ENCODE measurements at places on chromosomes 16 and 17. TPM values are rescaled to one million over a fixed set of nuclear protein-coding genes. Genes with fewer than 3 reads are reported as not detected.

ADAD2 gene
- total RNA-seq: 0.52 TPM

DNA sequence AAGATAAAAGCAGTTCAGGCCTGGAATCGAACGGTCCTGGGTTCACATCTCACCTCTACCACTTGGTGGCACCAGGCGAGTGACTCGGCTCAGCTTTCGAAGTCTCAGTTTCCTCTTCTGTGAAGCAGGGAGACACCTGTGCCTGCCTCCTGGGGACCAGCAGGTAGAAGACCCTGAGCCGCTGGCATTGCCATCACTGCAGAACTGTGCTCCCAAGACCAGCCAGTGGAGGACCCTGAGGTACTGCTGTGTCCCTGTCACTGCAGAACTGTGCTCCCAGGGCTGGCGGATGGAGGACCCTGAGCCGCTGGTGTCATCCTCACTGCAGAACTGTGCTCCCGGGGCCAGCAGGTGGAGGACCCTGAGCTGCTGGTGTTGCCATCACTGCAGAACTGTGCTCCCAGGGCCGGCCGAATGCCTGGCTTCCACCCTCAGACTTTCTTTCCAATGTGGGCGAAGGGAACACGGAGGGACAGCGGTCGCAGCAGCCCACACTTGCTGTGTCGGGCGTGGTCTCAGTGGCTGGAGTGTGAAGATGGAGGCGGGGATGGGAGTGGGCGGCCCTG is 8.7 kb upstream of the SLC7A5 start:
- H3K36me3 ChIP-seq: no peaks in the 10 kb centered on the region
- peaks cover 6% of the 10 kb centered on the region for H3K4me1 ChIP-seq
- peaks cover 12% of the 10 kb centered on the region for H3K27me3 ChIP-seq
- no peak overlapping the region for H3K4me3 ChIP-seq

GRCh38 chr17:22703204-22703603 is 1010.9 kb downstream of the KCNJ18 start:
- H3K36me3 ChIP-seq: no peaks in the 10 kb centered on the region
- no peaks in the 10 kb centered on the region for H3K4me1 ChIP-seq
- no peak overlapping the region for H3K27ac ChIP-seq
- no peaks in the 10 kb centered on the region for H3K27me3 ChIP-seq
- no peak overlapping the region for H3K4me3 ChIP-seq

- peaks cover 59% of the 10 kb centered on the region for H3K27me3 ChIP-seq
- no peak for DNase-seq
- H3K36me3 ChIP-seq: no peaks in the 10 kb centered on the region
- H3K4me3 ChIP-seq: peak overlapping the region; percentile 37
Observed at GRCh38 chr17:68196394-68197090, 51.3 kb upstream of the AMZ2 start.

C16orf46 gene
- total RNA-seq: 1.5 TPM

TSPOAP1 gene
- total RNA-seq: 21.0 TPM

TEDC2 gene
- not detected for total RNA-seq

DNA sequence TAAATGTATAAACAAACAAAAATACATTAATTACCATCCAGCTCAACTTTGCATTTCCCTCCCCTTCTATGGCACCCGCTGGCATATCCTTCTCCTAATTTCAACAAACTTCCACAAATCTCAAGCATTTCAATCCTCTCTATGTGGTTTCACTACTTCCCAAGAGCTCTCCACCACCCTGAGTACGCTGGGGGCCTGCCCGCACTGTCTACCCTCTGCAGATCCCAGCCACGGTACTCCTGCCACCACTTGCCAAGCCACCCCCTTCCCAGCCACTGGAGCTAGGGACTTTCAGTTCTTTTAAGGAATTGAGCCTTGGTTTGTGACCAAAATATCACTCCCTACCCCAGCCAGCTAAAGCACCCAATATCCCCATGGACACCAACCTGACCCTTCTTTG is 1.9 kb downstream of the TK2 start:
- peaks cover 36% of the 10 kb centered on the region for H3K4me1 ChIP-seq
- no peak overlapping the region for H3K4me3 ChIP-seq
- H3K27me3 ChIP-seq: no peaks in the 10 kb centered on the region

DNA sequence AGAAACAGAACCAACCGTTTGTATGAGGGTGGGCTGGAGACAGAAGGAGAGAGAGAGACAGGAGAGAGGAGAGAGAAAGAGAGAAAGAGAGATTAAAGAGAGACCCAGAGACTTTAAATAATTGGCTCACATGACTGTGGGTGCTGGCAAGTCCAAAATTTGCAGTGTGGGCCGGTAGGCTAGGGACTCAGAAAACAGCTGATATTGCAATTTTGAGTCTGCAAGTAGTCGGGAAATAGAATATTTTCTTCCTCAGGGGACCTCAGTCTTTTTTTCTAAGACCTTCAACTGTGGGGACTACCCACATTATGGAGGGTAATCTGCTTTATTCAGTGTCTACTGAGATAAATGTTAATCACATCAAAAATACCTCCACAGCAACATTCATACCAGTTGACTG is 1439.0 kb downstream of the CDH11 start:
- no peaks in the 10 kb centered on the region for H3K36me3 ChIP-seq
- no peaks in the 10 kb centered on the region for H3K4me1 ChIP-seq
- no peak for DNase-seq

- H3K27ac ChIP-seq: peak overlapping the region; percentile 14
- H3K4me3 ChIP-seq: no peak overlapping the region
- H3K27me3 ChIP-seq: no peaks in the 10 kb centered on the region
- H3K4me1 ChIP-seq: peaks cover 2% of the 10 kb centered on the region
- H3K36me3 ChIP-seq: no peaks in the 10 kb centered on the region
Observed at GRCh38 chr17:61379457-61380216, 20.0 kb upstream of the TBX2 start.

GRCh38 chr16:31439519-31439918 is 3.1 kb downstream of the ZNF843 start:
- peaks cover 4% of the 10 kb centered on the region for H3K4me1 ChIP-seq
- no peak overlapping the region for H3K4me3 ChIP-seq
- no peak for DNase-seq

CCL2 gene
- 53.3 TPM for total RNA-seq

SYNGR3 gene
- total RNA-seq: 0.61 TPM

- DNase-seq: no peak
- no peaks in the 10 kb centered on the region for H3K36me3 ChIP-seq
- no peaks in the 10 kb centered on the region for H3K4me1 ChIP-seq
- H3K27me3 ChIP-seq: no peaks in the 10 kb centered on the region
- no peak overlapping the region for H3K27ac ChIP-seq
Observed at GRCh38 chr17:65131946-65132345, 5.2 kb upstream of the RGS9 start.

- no peak overlapping the region for H3K27ac ChIP-seq
- no peaks in the 10 kb centered on the region for H3K4me1 ChIP-seq
- H3K4me3 ChIP-seq: no peak overlapping the region
Observed at GRCh38 chr16:48184681-48185080, 28.9 kb upstream of the ABCC12 start.

KRT20 gene
- not detected for total RNA-seq

DNA sequence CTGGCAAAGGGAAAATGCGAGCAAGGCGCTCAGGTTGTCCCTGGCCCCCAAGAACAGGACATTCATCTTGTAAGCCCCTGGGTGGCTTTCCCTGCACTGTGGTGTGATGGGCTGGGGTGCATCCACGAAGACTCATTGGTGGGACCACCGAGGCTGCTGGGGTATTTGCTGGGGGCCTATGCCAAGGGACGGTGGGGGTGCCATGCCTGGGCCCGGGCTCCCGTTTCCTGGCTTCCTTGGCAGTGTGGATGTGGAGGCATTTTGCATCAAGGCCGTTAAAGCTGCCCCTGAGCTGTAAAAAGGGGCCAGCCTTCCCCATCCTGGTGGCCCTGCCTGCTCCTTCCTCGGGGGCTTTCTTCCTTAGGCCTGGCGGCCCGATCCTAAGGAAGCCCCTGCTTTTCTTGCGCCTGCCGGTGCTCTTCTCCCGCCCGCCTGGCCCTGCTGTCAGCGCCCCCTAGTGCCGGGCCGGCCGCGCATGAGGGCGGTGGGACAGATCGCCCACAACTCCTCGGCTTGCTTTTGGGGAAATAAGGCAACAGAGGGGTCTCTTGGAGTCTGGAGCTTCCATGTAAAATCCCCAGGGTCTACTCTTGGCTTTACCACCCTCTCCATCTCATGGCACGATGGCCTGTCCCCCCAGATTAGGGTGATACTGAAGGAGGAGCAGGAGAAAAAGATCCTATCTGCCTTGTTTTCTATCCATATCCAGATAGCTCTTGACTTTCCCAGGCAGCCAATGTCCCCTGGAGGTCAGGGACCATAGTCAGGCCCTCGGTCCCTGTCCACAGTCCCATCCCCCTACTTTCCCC is 9.8 kb upstream of the TBX2 start:
- H3K4me3 ChIP-seq: no peak overlapping the region
- no peaks in the 10 kb centered on the region for H3K27me3 ChIP-seq
- peaks cover 9% of the 10 kb centered on the region for H3K4me1 ChIP-seq
- H3K36me3 ChIP-seq: no peaks in the 10 kb centered on the region
- H3K27ac ChIP-seq: peak overlapping the region; percentile 42

DNA sequence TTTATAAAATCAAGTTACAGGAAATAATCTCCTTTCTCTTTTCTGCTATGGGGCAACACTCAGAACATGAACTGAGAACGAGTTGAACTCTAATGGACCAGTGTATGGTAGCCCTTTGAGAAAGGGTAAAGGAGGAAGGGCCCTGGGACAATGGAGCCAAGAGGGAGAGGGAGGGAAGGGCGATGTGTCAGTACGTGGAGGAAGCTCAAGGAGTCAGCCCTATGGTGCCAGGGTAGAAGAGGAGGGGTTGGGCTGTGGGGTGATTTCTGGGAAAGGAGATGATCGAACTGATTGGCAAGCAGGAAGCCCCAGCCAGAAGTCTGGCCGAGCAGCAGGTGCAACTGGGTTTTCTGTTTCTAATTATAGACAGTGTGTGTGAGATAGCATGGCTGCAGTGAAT is 4.3 kb upstream of the WIPI1 start:
- no peak for DNase-seq
- peaks cover 21% of the 10 kb centered on the region for H3K4me1 ChIP-seq
- H3K36me3 ChIP-seq: no peaks in the 10 kb centered on the region
- no peaks in the 10 kb centered on the region for H3K27me3 ChIP-seq
- H3K4me3 ChIP-seq: no peak overlapping the region

GRCh38 chr17:43634591-43635125 is 27.1 kb downstream of the MEOX1 start:
- H3K27ac ChIP-seq: no peak overlapping the region
- DNase-seq: no peak
- H3K4me1 ChIP-seq: no peaks in the 10 kb centered on the region
- no peaks in the 10 kb centered on the region for H3K36me3 ChIP-seq
- no peaks in the 10 kb centered on the region for H3K27me3 ChIP-seq

DNA sequence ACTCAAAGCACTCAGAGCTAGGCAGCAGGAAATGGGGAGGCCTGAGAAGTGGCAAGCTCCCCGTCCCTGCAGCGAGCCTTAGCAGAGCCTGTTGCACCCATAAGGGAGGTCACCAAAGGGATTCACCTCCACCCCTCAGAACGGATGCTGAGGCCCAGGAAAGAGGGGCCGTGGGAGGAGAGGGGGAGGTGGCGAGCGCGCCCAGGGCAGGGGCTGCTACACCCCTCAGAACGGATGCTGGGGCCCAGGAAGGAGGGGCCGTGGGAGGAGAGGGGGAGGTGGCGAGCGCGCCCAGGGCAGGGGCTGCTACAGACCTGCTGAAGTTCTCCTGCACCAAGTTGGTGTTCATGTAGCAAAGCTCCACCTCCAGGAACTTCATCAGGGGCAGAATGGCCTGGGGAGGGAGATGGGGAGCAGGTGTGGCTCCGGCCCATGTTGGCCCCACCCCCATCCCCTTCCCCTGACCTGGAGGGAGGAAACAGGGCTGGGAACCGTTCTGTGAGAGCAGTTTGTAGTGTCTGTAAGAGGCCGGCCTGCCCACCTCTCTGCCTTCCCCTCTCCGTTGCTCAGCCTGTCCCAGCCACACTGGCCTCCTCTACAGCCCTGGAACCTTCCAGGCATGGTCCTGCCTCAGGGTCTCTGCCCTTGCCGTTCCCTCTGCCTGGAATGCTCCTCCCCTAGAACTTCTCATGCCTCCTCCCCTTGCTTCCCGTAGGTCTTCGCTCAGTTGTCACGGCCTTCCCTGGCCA is 11.4 kb downstream of the UNC13D start:
- peak overlapping the region; percentile 72 for H3K27ac ChIP-seq
- no peak overlapping the region for H3K4me3 ChIP-seq
- peaks cover 60% of the 10 kb centered on the region for H3K36me3 ChIP-seq
- no peak for DNase-seq
- H3K4me1 ChIP-seq: peaks cover 6% of the 10 kb centered on the region
- no peaks in the 10 kb centered on the region for H3K27me3 ChIP-seq

GRCh38 chr17:72719578-72720493 is 372.7 kb downstream of the SLC39A11 start:
- no peak overlapping the region for H3K27ac ChIP-seq
- H3K36me3 ChIP-seq: no peaks in the 10 kb centered on the region
- no peak overlapping the region for H3K4me3 ChIP-seq
- no peak for DNase-seq
- no peaks in the 10 kb centered on the region for H3K4me1 ChIP-seq

DNA sequence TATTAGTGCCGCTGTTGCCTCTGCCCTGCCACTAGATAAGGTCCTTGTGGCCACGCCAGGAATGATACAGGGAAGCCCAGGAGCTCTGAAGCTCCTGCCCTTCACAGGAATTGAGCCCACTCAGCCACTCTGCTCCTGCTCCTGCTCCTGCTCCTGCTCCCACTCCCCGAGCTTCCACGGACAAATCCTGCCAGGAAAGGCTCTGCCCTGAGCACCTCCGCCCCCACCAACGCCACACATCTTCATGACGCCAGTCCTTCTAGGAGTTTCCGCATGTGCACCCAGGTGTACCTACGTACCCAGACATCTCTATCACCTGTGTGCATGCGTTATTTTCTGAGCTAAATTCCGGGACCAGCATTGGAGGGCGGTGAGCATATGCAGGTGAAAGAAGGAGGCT is 369.1 kb downstream of the C16orf95 start:
- no peak for DNase-seq
- H3K27ac ChIP-seq: no peak overlapping the region
- H3K4me3 ChIP-seq: no peak overlapping the region

DNA sequence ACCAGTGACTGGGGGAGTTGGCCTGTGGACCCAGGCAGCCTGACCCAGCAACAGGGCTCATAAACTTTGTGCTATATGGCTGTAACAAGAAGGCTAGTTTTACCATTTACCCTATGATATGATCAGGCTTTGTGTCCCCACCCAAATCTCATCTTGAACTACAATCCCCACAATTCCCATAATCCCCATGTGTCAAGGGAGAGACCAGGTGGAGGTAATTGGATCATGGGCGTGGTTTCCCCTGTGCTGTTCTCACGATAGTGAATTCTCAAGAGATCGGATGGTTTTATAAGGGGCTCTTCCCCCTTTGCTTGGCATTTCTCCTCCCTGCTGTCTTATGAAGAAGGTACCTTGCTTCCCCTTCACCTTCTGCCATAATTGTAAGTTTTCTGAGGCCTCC is 111.2 kb upstream of the NLRP1 start:
- DNase-seq: no peak
- H3K36me3 ChIP-seq: no peaks in the 10 kb centered on the region
- H3K27me3 ChIP-seq: peaks cover 10% of the 10 kb centered on the region
- H3K4me1 ChIP-seq: no peaks in the 10 kb centered on the region
- H3K27ac ChIP-seq: no peak overlapping the region

C17orf107 gene
- 2.7 TPM for total RNA-seq

C1QL1 gene
- total RNA-seq: 0.52 TPM

ANKFN1 gene
- 0.75 TPM for total RNA-seq

All from upper lobe of right lung (tissue), 1 donor.